ENCODE measurements at places on chromosomes 2 and 18. TPM values are rescaled to one million over a fixed set of nuclear protein-coding genes. Genes with fewer than 3 reads are reported as not detected.

DNA sequence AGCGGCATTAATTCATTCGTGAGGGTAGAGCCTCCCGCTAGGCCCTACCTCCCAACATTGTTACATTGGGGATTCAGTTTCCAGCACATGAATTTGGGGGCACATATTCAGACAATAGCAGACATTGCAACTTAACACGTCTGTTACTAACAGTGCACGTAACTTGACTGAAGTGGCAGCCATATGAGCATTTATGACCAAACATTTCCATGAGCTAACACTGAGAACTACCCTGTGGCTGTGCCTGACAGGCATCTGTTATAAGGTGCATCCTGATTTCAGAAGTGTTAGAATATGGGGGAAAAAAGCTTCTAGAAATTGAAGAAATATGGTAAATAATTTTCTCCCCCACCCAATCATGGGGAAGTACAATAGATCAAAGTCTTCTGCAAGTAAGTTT lies 24.5 kb downstream of the MALT1 start:
- no peak for DNase-seq

GRCh38 chr2:78646533-78647364 lies 378.8 kb upstream of the REG3G start:
- DNase-seq, result no peak

GRCh38 chr18:9792565-9793245 lies 84.6 kb downstream of the RAB31 start:
- no peak for DNase-seq

DNA sequence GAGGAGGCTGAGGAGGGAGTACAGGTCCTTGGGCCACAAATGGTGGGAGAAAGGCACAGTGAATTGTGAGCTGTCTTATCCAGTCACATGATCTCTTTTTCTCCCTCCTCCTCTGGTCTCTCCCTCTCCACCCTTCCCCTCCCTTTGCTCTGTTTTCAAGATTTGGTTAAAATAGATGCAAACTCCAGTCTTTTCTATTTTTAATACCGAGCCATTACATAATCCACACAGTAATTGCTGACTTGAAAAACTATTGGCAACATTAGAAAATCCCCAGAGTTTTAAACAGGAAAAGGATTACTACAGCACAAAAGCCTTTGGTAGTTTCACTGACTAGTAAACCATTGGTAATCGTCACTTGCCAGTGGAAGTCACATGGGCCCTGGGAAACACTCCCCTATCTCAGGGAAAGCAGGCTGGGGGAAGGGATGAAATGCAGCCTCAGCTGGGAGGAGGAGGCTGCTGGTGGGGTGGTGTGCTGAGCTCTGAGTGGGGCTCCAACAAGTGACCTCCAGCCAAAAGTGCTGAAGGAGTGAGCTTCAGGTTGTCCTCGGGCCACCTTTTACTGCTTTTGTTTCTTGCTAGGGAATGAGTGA lies 57.4 kb upstream of the PCBP1 start:
- no peak for DNase-seq

OST4 gene
- 260 TPM for total RNA-seq

DNA sequence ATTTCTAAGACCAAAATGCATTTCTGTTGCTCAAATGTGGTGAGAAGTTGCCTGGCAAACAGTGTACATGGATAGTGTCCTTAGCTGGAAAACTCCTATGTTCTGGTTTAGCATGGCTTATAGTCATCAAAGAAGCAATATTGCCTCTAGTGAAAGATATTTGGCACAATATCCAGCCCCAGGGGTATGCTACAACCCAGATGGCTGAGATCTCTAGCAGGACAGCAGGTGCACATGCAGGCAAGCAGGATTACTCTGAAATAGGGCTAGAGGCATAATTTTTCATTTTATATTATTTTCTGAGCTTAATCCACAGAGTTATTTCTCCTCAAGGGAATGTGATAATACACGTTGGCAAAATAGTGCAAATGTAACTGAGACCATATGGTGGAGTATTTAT lies 34.0 kb downstream of the CCDC195 start:
- no peak for DNase-seq

- DNase-seq, result no peak
These were observed 77.9 kb downstream of the CLIP4 start for GRCh38 chr2:29193111-29193510.

- no peak for DNase-seq
These were observed 1.4 kb downstream of the GPATCH11 start for GRCh38 chr2:37085731-37086147.

- DNase-seq, result no peak
These were observed 1.7 kb downstream of the HNRNPLL start for GRCh38 chr2:38600921-38601455.

IL1F10 gene
- total RNA-seq, result not detected

GRCh38 chr2:197310987-197311420 lies 424 bp upstream of the ANKRD44 start:
- no peak for DNase-seq

DNA sequence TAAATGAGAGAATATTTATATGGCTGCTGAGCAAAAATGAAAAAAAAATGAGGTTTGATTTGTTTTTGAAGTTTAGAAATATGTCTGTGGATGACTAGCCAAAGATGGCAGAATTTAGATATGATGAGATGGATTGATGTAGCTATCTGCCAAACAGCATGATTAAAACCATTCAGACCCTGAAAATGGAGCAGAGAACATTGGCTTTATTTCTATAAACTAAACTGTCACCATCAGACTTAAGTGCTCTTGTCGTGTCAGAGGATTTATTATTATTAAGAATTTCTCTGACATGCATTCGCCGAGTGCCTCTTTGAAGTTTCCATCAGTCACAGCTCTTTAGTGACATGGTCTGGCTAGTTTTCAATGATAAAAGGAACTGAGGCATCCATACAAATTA lies 151.7 kb downstream of the LRRTM4 start:
- no peak for DNase-seq

SCYGR4 gene
- total RNA-seq, result not detected

MEP1B gene
- not detected for total RNA-seq

- DNase-seq, result no peak
These were observed 129.7 kb downstream of the LAMA3 start for GRCh38 chr18:23819001-23819400.

TRIM43 gene
- not detected for total RNA-seq

DNA sequence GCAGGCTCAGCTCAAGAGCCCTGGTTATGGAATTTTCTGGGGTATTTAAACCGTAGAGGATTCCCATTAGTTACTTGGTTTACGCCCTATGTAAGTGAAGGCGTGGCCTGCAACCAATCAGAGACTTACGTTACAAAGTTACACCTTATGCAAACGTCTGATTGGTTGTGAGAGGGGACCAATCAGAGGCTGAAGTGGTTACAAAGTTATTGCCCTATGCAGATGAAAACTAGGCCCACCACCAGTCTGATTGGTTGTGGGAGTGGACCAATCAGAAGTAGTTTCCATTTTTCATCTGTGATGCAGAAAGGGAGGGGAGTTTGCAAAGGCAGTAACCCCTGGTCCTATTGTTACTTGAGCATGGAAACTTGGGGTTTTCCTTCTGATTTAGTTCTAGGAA lies 49.1 kb downstream of the DLGAP1 start:
- no peak for DNase-seq

TMEM198 gene
- total RNA-seq, result 0.31 TPM

LYPD6B gene
- not detected for total RNA-seq

GCA gene
- 3.2 TPM for total RNA-seq

- DNase-seq, result no peak
These were observed 253.9 kb upstream of the SIX2 start for GRCh38 chr2:45263147-45263546.

DNA sequence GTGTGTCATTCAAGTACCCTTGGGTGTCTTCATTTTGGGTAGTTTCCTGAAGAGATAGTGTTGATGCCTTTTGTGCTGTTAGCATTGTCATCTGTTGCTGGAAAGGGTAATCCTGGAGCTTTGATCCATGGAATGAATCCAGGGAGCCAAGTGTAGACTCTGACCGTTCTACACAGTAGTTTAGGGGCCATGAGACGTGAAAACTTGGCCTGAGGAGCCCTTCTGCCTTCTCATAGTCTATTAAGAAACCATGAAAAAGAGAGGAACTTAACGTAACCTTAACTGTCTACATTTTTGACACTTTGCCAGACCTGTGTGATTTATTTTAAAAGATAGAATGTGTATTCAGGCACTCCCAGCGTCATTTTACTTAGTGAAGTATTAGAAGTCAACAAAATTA lies 194.0 kb downstream of the BABAM2 start:
- DNase-seq, result no peak

DNA sequence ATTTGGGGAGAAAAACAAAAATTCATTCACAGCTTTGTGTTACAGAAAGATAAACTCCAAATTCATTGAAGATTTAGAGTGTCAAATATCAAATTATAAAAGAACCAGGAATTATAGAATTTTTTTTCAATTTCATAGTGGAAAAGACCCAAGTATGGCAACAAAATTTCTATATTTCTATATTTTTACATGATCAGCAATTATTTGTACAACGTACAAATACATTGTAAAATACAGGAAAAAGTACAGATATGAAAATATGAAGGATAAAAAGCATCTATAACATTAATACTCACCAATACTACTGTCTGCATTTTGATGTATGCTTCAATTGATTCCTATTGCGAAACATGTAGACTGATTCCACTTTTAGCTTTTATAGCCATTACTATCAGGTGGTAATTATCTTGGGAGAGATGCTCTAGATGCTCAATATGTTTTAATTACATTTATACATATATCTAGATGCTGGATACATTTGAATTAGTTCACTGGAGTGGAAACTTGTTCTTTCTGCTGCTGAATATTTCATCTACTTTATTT lies 4.0 kb downstream of the SH3YL1 start:
- DNase-seq, result no peak

DNA sequence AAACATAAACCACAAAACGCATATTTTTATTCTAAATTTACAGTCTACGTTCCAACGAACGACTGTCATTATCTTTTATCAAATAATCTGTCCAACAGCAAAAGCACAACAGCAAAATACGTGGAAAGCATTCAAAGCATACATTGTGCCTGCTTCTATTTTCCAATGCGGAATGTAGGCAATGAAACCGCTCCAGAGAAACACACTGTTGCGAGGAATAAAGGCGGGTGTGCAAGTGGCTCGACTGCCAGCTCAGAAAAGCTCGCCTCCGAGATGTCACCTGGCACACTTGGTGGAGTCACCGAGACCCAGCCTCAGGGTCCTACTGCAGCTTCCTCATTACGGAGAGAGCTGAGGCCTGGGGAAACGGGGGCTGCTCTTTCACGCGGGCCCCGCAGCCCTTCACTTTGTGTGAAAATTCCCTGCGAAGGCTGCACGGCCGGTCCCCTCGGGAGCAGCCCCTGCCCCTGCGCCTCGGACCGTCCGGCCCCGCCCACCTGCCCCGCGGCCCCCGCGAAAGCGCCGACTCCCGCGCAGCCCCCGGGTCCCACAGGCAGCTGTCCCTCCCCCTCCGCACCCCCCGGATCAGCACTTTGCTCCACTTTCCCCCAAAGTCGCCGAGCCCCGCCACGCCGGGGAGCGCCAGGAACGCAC lies 752 bp downstream of the MGAT4A start:
- peak; percentile 78 for DNase-seq

DNA sequence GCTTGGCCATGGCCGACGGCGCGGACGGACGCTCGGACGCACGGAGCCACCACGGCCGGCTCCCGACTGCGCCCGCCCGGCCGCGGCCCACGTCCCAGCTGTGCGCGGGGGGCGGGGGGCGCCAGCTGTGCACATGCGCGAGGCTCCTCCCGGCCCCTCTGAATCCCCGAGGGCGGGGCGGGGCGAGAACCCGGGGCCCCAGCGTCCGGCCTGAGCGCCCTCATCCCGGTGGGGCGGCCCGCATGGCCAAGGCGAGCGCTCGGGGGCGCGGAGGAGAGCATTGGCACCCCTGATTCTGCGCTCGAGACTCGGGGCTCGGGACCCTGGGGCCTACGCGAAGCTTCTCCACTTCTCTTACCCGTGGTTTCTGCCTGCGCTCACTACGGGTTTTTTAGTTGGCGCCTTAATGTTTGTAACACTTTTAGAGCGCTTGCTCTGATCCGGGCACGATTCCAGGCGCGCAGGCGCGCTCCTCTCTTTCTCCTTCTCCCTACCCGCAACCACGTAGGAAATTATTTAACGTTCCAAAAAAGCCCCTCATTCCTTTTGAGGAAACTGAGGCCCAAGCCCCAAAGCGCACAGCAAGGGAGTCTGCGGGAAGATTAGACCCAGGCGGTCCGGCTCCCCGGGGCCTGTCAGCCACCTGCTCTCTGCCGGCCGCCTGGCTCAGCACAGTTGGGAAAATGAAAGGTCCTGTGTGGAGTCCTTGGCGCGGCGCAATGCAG lies at the start of gene PXDN:
Gene PXDN, minus strand, starts transcription at position 70 of the 725 bp plus-strand sequence. Its CDS starts 60 bp downstream, at position 10.
- no peak for DNase-seq

TUBB8B gene
- not detected for total RNA-seq

DNA sequence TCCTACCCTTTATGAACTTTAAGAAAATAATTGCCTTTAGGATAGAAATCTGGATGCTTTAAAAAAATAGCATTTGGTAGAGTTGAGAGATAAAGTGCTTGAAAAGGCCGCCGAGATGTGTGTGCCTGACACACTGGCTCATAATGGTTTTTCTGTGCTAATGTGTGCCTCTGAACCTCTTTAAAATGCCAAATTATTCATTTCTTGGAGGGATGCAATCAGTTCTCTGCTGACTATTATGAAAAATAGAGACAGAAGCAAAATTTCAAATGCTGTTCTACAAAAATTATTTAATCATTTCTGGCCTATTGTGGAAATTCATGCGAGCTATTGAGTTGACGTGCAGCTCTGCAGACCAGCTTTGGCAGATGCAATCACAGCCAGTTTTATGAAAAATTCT lies 18.0 kb upstream of the MBP start:
- DNase-seq, result no peak

DNA sequence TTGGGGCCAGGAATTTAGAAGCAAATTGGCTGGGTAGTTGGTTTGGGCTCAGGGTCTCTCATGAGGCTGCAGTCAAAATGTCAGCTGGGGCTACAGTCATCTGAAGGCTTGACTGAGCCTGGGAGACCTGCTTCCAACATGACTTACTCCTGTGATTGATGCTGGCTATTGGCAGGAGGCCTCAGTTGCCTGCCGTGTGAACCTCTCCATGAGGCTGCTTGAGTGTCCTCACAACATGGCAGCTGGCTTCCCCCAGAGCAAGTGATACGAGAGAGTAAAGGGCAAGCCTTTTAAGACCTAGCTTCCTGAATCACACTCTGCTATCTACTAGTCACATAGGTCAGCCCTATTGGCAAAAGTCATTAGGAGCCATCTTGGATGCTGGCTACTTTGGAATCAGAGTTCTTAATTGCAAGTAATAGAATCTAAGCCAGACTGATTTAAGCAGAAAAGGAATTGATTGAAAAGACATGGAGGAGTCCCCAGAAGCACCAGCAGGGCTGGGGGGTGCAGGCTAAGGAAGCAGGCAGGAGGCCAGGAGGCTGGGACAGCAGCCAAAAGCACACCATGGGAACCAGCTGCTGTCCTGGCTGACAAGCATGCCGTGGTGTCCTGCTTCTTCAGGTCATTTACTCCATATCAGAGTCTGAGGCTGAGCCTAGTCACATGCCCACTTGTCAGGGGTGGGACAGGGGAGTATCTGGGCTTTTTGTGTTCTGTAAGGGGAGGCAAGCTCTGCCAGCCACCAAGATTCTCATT lies 7.8 kb upstream of the GIGYF2 start:
- DNase-seq, result no peak

SIX3 gene
- total RNA-seq, result not detected
